ENCODE measurements at places on chromosomes 1 and 21.

- peak; percentile 64 for DNase-seq
These were observed 21.3 kb downstream of the RRP1 start for GRCh38 chr21:43810505-43811261.

DNA sequence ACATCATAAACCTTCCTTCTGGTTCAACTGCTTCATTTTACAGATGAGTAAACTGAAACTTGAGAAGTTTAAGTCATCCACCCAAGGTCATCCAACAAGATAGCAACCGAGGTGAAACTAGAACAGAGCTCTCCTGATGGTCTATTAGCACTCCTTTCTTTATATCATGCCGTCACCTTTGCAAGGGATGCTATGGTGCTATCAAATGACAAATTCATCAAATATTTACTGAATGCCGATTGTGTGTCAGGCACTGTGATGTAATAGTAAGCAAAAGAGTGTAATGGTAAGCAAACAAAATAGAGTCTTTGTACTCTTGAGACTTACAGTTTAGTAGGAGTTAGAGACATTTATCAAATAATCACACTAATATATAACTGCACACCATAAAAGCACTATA, 14.0 kb upstream of the SGIP1 start:
- DNase-seq: no peak

DNA sequence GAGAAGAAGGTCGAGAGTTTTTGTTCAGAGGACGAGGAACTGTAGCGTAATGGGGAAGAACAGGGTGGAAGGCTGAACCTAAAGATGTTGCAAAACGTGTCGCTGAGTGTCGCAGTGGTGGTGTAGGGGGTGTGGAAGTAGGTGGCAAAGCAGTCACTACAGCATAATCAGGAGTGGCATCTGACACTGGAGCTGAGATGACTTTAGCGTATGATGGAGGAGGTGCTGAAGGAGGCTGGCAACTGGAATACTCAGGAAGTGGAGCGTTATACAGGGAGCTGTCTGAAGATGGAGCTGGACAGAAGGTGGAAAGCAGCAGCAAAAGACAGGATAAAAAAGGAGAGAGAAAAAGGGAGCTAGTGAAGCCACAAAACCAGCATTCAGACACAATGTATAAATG, 89.9 kb upstream of the LBR start:
- DNase-seq: peak; percentile 18

GRCh38 chr1:14924455-14925331, 228.9 kb upstream of the TMEM51 start:
- DNase-seq: peak; percentile 51

- DNase-seq: peak; percentile 41
These were observed 48.2 kb upstream of the TNFSF4 start for GRCh38 chr1:173255214-173255813.

GRCh38 chr1:185166106-185166505, 9.1 kb downstream of the SWT1 start:
- DNase-seq: no peak

GRCh38 chr1:7299329-7299799, 471.7 kb upstream of the VAMP3 start:
- DNase-seq: peak; percentile 77

GRCh38 chr1:170741678-170742077, 77.7 kb downstream of the PRRX1 start:
- no peak for DNase-seq

DNA sequence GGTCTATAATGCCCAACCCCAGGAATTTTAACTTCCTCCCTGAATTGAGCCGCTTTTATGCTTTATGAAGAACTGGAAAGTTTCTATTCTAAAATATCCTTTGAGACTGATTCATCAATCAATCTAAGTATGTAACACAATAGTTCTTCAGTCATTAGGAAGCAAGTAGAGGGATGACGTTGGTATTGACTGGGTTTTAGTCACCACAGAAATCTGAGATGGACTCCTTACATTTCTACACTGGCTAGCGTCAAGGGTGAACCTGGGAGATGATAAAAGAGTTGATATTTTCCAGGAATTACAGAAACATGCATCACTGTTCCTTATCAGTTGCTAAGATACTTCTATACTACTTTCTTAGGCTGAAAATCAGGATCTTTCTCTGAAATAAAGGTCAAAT, 308.0 kb downstream of the HMCN1 start:
- DNase-seq: no peak

DNA sequence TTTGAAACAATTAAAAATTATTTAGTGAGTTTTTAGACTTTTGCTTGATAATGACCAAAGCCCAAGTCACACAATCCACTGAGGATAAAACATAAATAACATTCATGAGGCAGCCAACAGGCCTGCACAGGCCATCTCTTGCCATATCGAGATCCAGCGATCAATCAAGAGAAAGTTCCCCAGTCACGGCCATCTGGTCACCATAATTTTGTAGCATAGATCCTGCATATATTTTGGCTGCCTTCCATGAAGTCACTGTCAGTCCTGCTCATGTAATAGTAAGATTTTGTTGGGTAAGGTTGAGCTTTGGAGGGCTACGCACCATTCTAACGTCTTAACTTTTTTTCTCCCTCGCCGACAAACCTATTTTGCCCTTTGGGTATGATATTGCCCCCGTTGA, 17.5 kb downstream of the KPNA6 start:
- DNase-seq: no peak

DNA sequence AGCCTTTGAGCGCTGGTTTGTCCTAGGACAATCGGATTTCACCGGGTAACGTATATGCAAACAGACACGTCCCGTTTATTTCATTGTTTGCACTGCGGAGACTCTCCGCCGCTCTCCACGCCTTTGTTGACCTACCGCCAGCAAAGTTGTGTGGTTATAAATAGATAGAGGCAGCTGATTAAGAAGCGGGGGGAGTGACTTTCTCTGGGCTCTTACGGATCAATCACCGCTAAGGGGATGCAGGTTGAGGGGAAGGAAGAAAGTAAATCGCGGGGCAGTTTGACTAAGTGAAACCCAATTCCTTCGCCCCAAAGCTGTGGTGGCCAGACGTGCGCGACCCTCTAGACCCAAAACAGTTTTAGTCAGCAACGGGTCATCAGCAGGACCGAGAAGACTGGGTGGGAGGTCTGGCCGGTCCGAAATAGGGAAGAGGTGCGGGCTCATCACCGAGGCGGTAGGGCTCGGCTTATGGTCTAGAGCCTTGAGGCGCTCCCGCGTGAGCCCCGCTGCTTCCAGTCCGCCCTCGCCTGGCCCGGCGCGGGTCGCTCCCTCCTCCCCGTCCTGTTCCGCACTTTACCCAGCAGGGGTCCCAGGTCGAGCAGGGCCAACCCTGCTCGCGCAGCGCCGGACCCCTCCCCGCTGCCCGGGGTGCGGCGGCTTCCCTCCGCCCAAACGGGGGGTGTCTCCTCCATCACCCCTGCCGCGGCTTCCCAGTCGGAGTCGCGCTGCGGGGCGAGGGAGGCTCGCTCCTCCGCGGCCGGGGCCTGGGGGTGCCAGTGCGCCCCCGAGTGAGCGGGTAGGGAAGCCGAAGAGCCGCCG, 120.8 kb upstream of the RRP15 start:
- DNase-seq: no peak

- DNase-seq: no peak
These were observed 108.3 kb downstream of the SIPA1L2 start for GRCh38 chr1:232521660-232522059.

DNA sequence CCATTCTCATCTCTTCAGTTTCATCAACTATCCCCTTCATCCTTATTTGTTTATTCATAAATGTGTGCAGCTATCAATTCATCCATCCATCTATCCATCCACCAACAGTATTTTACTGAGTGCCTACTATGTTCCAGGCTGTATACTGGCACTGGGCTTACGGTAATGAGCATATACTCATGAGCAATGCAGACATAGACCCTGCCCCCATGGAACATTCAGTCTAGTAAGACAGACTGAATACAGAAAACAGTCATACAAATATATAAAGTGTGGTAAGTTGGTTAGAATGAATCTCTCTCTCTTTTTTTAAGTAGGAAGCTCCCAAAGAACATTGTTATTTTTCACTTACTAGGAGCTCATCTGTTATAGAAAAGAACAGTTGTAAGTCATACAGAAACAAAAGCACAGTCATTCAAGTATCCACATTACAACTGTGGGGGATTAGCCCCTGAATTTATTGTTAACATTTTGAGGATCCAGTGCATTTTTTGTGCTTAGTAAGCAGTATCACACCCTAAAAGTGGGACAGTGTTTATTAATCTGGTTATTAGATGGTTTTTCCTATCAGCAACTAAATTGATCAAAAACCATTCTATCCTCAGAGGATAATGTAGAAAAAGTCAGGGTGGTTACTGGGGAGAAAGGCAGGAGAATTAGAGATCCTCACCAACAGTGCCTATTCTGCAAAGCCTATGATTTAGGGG, 3.6 kb downstream of the SLC16A4 start:
- no peak for DNase-seq

DNA sequence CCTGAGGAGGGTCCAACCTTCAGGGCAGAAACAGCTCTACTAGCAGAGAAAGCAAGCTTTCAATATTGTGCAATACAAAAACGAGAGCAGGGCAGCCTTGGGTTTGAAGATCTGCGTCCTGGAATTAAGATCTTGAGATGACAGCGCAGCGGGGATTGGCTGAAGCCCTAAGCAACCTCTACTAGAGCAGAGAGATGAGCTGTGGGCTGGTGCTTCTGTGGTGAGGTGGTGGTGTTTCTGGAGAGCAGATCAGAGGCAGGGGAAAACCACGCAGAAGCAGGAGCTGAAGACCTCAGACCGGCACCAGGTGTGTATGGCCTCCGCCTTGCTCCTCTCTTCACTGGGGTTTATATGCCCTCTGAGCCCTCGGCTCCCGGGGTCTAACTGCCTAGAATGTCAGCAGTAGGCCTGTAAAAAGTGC, 12.5 kb downstream of the TRAF3IP3 start:
- no peak for DNase-seq

GRCh38 chr1:86933562-86934377, 19.3 kb downstream of the HS2ST1 start:
- DNase-seq: no peak

DNA sequence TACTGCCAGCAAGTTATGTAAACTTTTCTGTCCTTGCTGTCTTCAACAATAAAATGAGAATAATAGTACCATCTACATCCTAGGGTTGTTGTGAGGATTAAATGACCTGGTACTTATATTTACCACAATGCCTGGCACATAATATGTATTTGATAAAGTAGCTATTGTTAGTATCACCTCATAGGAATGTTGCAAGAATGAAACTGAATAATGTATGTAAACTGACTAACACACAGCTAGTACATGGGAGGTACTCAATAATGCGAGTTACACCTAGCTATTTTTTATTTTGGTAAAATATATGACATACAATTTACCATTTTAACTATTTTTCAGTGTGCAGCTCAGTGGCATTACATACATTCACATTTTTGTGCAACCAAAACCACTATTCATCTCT, 169.0 kb upstream of the C8B start:
- no peak for DNase-seq

DNA sequence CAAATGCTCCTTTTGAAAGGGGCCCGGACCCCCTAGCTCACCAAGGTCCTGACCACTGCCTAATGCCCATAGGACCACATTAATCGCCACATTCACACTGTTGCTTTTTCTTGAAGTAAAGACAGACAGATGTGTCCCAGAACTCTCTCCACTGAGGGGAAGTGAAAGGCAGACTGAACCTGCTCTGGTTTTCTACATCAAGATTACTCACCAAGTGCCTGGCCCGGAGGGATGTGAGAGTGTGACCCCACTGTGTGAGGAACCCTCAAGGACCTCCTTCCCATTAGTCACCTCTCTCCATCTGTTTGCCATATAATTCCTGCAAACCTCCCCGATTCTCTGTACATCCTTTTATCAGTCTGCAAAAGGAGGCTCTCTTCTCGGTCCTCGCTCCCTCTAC, 381.5 kb downstream of the OMA1 start:
- DNase-seq: no peak

Data from ACHN (cell line).